ENCODE measurements at places on chromosomes 5 and 9. TPM values are rescaled to one million over a fixed set of nuclear protein-coding genes. Genes with fewer than 3 reads are reported as not detected.

LRRTM2 gene
- total RNA-seq: under 0.01 TPM

INSYN2B gene
- total RNA-seq: 14.5 TPM

MCTP1 gene
- total RNA-seq: 1.9 TPM

IL3 gene
- total RNA-seq: not detected

SYK gene
- not detected for total RNA-seq

AFAP1L1 gene
- 33.6 TPM for total RNA-seq

NR2F1 gene
- 43.0 TPM for total RNA-seq

TUSC1 gene
- total RNA-seq: 8.0 TPM

EFNA5 gene
- total RNA-seq: 4.6 TPM

ASPN gene
- 11.6 TPM for total RNA-seq

RAD1 gene
- total RNA-seq: 15.8 TPM

SPOCK1 gene
- 188 TPM for total RNA-seq

DNM1 gene
- 5.6 TPM for total RNA-seq

SLC1A1 gene
- total RNA-seq: 16.2 TPM
